ENCODE measurements at places on chromosomes 12 and 14. TPM values are rescaled to one million over a fixed set of nuclear protein-coding genes. Genes with fewer than 3 reads are reported as not detected.

SLC6A13 gene
- total RNA-seq = not detected

NEUROD4 gene
- total RNA-seq = not detected

DNA sequence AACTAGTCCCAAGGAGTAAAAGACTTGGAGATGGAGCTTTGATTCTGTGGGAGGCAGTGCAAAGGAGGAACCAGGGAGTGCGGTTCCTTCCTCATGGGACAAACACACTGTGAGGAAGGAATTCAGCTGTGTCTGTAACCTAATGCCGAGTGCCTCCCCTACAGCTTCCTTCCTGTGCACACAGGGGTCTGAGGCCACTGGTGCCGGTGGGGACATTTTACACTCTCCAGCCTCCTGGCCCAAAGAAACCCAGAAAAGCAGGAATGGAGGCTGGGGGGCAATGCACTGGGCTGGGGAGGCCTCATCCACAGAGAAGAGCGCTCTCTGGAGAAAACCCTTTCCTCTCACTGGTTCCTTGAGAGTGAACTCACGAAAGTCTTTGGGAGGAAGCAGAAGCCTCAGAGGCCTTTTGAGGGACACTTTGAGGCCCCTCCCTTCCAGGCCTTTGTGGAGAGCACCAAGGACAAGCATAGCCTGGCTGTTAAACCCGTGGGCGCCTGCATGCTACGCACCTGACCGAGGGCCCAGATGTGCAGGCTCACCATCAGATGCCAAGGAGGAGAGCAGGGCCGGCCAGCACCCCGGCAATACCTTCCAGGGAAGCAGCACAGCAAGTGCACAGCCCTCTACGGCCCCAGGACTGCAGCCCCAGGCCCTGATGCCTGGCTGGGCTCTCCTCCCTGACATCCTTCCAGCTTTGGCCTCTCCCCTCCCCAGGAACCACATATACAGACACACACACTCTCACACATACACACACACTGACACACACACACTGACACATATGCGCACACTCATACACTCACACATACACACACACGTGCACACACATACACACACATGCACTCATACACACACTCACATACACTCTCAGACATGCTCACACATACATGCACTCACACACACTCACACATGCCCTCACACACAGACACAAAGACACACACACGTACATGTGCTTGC, 52.0 kb downstream of the NFKBIA start:
- no peak for DNase-seq

DNA sequence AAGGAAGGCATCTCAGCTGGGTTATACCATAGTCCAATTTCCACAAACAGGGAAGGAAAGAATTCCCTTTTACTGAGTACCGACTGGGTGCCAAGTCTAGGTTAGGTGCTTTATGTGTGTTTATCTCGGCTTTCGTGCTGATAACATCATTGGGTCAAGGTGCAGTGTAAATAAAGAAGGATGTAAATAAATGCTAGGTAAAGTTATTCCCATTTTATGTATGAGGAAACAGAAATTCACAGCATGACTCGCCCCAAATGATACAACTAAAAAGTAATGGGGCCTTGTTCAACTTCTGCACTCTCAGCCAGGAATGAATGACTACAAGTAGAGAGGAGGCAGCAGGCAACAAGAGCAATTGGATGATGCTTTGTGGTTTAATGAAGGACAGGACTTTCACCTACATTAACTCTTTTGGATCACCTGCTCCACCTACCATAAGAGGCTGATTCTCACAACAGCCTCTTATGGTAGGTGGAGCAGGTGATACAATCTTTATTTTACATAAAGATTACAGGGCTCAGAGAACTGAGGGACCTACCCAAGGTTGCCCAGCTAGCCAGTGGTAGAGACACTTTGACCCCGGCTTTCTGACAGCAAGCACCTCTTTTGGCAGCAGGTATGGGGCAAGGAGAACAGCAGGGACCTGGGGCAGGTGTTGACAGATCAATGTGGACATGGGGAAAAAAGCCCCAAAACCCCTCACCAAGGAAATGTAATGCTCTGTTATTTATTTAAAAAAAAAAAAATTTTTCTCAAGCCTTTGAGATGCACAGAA, 213.4 kb upstream of the NUDT4 start:
- no peak for DNase-seq
